ENCODE measurements at places on chromosomes 3 and 15. TPM values are rescaled to one million over a fixed set of nuclear protein-coding genes. Genes with fewer than 3 reads are reported as not detected.

DNA sequence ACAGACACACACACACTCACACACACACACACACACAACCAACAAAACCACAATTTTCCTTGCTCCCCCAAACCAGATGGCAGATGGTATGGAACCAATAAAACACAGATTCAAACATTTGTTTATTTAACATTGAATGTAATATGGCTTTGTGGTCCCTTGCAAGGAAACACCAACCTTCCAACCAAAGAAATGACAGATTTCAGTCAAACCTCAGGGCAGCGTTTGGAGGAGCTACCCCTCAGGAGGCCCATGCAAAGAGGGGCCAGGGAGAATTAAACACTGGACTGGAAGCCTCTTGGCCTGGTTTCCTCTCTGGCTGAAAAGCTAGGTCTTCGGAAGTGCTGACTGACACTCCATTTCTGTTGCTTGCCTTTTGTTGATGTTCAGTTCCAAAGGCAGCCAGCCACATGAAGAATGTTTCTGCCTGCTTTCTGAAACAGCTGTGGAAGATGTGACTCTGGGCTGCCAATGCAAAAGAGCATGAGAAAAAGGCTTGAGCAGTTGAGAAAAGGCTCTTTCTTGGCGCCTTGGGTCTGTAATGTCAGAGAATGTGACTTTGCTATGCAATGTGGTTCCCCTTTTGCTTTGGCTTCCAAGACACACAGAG lies 296.1 kb downstream of the RPLP1 start:
- H3K4me1 ChIP-seq, result no peaks in the 10 kb centered on the region
- H3K27ac ChIP-seq, result no peak overlapping the region
- H3K4me3 ChIP-seq, result no peak overlapping the region
- no peaks in the 10 kb centered on the region for H3K27me3 ChIP-seq
- no peaks in the 10 kb centered on the region for H3K36me3 ChIP-seq
- no peak for DNase-seq

DNA sequence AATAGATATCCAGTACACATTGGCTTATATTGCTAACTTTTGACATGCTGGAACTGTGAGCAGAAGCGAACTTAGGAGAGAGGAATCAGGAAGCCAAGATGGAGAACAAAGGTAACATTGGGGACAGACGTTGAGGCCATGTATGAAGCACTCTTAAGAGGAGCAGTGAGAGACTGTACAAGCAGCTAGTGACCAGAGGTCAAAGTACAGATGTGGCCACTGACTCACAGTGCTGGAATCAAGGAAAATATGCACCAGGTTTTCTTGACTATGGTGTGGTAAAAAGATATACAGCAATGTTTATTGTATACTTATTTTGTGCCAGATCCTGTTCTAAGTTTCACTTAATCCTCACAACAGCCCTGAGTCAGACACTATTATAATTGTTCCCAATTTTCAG lies 2.0 kb upstream of the IL20RB start:
- no peaks in the 10 kb centered on the region for H3K36me3 ChIP-seq
- no peaks in the 10 kb centered on the region for H3K4me1 ChIP-seq
- H3K4me3 ChIP-seq, result no peak overlapping the region
- H3K27ac ChIP-seq, result no peak overlapping the region

GRCh38 chr3:8305371-8305770 lies 196.3 kb upstream of the LMCD1 start:
- no peaks in the 10 kb centered on the region for H3K4me1 ChIP-seq
- DNase-seq, result no peak
- H3K27me3 ChIP-seq, result no peaks in the 10 kb centered on the region
- H3K4me3 ChIP-seq, result no peak overlapping the region

DNA sequence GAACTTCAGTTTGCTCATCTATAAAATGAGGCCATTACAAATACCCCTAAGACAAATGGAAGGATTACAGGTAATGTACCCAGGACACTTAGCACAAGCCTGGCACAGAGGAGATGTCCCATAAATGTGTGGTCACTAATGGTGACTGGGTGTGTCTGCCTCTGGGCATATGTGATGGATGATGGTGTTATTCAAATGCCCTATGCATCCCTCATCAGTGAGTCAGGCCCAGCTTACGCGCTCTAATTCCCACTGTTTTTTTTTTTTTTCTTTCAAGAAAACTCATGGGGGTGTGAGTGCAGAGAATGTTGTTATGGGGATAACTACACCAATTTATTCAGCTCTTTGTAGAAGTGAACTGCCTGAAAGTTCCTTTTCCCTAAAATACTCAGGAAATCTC lies 23.6 kb upstream of the KIF23 start:
- H3K36me3 ChIP-seq, result no peaks in the 10 kb centered on the region
- no peaks in the 10 kb centered on the region for H3K4me1 ChIP-seq
- no peaks in the 10 kb centered on the region for H3K27me3 ChIP-seq
- no peak overlapping the region for H3K4me3 ChIP-seq

DNA sequence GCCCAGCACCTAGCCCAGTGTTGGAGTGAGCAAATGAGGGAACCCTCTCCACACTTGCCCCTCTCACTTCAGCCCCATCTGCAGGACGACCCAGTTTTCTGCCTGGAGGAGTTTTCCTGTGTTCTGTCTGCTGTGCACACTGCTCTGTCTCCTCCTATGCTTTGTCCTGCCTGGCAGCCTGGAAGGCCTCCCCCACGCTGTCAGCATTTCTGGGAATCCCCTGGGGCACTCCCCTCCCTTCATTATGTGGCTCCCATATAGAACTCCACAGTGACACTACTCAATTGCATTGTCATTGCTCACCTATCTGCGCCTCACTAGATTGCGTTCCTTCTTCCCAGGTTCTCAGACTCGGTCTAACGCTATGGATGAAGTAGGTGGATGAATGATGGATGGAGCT lies 13.9 kb downstream of the CLSTN2 start:
- H3K27ac ChIP-seq, result no peak overlapping the region
- H3K36me3 ChIP-seq, result no peaks in the 10 kb centered on the region
- no peaks in the 10 kb centered on the region for H3K27me3 ChIP-seq
- no peaks in the 10 kb centered on the region for H3K4me1 ChIP-seq

- H3K27ac ChIP-seq, result no peak overlapping the region
- H3K36me3 ChIP-seq, result no peaks in the 10 kb centered on the region
- DNase-seq, result no peak
- H3K4me1 ChIP-seq, result no peaks in the 10 kb centered on the region
Observed at GRCh38 chr3:36542186-36542585, 161.9 kb downstream of the STAC start.

DNA sequence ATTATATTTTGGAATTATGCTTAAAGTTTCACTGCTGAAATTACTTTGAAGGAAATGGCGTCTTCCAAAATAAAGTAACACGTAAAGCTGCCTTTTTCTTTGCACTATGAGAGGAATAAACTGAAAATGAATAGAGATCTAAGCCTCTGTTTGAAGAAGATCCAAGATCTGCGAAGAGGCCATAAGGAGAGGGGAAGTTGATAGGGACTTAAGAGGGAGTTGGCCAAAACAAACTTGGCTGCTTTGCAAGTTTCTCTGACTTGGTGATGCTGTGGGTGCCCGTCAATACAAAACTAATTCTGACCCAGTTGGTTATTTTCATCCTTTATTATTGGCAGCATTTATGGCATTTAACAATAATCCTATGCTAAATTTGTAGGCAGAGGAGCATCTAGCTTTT lies 190.2 kb upstream of the GBE1 start:
- no peak overlapping the region for H3K27ac ChIP-seq
- no peaks in the 10 kb centered on the region for H3K4me1 ChIP-seq

GRCh38 chr15:64634576-64635498 lies 140.6 kb downstream of the RBPMS2 start:
- H3K4me3 ChIP-seq, result no peak overlapping the region
- peak overlapping the region; percentile 69 for H3K27ac ChIP-seq
- peaks cover 27% of the 10 kb centered on the region for H3K4me1 ChIP-seq
- DNase-seq, result no peak
- H3K36me3 ChIP-seq, result no peaks in the 10 kb centered on the region

The SPATA12 gene
- total RNA-seq, result not detected

The FETUB gene
- total RNA-seq, result not detected

The AADACL2 gene
- not detected for total RNA-seq
